ENCODE measurements at places on chromosomes 7 and 10. TPM values are rescaled to one million over a fixed set of nuclear protein-coding genes. Genes with fewer than 3 reads are reported as not detected.

DNA sequence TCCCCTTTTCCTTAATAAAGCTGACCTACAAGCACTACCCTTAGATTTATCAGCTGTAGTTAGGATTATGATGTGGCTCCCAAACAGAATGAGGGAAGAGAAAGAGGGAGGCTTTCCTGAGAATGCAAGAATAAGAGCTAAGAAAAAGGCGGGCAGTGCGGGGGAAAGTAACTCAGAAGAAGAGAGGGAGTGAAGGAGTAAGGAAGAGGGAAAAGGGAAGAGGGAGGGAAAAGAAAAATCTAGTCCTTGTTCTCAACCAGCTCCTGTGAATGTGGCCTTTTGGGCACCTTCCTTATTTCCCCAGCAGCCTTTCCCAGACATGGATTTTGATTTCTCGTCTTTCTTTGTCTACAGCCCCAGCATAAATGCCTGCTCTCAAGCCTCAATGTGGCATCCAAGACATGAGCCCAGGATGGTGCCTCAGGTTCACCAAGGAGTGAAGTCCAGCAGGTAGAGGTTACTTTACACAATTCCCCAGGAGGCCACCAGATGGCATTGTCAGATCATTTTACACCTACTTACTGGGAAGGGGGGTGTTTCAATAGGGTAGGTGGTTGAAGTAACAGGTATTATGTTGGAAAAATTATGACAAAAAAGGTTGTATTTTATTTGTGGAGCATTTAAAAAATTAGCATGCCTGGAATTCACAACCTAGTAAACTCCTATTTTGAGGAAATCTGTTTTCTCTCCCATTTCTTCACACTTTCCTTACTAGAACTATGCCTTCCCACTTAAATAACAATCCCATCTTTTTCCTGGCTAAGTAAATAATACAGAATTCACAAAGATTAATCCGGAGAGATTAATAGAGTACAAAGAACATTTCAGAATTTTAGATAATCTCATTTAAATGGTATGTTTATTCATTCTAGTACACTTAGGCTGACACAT lies 106.5 kb downstream of the HTR7 start:
- DNase-seq: peak; percentile 22

DNA sequence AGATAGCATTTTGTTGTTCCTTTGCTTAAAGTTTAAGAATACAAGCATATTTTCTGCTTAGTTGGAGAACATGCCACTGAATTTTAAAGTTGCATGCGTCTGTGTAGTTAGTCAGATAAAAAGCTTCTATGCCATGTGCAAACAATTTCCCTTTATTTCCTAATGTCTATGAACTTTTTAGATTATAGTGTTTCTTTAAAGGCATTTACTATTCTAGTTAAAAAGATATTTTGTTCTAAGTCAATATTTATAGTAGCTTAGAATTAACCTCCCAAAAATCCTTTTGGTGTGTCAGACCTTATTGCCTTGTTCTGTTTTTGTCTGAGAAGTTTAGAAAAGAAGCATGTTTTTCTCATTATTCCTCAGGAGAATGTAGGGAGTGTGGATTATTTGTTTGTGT lies 99.0 kb upstream of the GATA3 start:
- no peak for DNase-seq

The PDGFA gene
- total RNA-seq: 2.1 TPM

DNA sequence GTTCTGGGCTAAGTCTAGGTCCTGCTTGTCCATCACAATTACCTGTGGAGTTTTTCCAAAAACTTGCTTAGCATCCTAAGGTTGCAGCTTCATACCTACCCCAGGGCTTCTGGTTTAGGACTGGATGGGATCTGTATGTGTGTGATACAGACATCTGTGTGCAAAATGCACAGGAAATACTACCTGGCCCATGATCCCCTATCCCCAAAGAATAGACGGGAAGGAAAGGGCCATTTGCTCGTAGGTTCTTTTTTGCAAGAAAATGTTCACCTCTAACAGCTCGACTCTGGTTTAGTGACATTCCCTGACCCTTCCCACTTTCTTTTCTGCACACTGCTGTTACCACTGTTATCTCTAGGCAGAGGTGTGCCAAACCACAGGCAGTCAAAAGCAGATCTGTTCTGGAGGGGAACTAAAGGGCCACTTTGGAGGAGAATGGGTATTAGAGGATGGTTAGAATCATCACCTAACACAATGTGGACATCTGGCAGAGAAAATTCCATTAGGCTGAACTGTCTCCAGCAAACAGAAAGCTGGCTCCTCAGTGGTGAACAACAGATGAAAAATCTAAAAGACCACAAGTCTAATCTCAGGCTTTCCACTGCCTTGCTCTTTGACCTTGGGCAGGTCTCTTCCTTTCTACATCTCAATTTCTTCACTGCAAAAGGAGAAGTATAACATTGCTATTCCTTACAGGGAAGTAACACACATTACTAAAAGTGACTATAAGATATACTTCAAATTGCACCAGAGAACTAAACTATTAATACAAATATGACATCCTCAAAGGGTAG lies 107.4 kb downstream of the UBE2H start:
- DNase-seq: no peak

The TMEM225B gene
- 1.3 TPM for total RNA-seq

DNA sequence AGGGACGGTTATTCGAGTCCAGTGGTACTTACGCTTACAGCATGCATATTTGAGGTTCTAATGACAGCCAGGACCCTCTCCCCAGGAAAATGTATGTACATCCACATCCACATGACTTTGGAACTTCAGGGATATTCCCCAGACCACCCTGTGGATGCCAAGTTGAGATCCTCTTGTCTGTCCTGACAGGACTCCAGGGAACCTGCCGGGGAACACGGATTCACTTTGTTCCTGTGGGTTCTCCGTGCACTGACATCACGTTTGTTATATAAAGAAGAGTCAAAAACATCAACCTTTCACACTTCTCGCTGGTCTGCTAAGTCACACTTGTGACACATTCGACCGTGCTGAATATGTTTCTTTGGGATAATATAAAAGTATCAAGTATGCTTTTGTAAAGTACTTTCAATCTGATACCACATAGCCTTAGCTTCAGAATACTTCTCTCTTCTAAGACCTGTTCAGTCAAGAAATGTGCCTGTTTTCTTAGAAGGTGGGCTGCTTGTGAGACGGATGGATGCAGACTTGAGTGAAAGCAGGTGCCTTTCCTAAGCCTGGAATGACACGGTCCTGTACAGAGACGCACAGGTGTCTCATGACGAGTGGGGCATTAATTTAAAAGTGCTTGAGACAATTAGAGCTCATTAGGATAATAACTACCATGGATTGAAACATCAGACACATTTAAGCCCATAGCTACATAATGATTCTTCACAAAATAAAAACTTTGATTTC lies 38.7 kb downstream of the CALML5 start:
- DNase-seq: no peak

DNA sequence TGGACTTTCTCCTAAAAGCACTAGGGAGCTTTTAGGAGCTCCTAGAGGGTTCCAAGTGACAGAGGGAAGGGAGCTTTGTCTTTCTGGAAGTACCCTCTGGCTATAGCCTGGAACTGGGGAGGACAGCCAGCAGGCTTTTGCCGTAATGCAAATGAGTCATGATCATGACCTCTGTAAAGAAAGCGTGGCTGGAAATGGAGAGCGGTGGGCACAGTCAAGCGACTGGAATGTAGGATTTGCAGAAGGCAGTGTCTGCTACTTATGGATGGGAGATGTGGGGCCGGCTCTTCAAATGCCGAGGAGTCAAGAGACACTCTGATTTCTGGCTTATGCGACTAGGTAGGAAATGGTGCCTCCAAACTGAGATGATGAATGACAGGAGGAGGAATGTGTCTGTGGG lies 34.6 kb upstream of the PLPP4 start:
- DNase-seq: no peak

GRCh38 chr10:44674536-44675386 lies 236.4 kb upstream of the TMEM72 start:
- no peak for DNase-seq

The PRLHR gene
- not detected for total RNA-seq

The LIPM gene
- total RNA-seq: not detected

GRCh38 chr10:101120884-101121653 lies 10.0 kb upstream of the TLX1 start:
- DNase-seq: no peak

DNA sequence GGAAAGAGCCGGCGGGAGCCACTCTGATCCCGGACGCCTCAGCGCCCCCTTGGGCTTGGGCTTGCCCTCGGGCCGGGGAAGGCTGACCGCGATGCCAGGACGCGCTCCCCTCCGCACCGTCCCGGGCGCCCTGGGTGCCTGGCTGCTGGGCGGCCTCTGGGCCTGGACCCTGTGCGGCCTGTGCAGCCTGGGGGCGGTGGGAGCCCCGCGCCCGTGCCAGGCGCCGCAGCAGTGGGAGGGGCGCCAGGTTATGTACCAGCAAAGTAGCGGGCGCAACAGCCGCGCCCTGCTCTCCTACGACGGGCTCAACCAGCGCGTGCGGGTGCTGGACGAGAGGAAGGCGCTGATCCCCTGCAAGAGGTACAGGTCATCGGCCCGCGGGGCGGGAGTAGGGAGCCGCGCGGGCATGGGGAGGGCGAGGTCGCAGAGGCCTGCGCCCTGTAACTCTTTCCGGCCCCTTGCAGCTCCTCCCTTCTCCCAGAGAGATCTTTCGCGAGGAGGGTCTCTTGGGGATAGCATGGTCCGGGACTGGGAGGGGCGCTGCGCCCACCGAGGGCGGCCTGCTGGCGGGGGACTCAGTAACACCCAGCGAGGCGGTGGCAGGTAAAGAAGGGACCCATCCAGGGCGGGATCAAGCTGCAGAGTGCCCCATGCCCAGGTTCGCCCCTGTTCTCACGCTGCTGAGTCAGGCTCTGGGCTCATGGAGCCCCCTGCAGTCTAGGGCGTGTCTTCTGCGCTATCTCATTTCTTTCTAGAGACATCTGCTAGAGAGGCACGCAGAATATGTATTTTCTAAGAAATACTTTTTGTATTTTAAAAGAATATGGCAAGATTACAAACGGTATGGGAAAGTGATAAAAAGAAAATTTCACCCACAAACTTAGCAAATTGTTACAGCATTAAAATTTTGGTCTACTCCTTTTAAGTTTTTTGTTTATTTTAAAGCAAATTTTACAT lies 687 bp downstream of the EPDR1 start:
- DNase-seq: peak; percentile 77

DNA sequence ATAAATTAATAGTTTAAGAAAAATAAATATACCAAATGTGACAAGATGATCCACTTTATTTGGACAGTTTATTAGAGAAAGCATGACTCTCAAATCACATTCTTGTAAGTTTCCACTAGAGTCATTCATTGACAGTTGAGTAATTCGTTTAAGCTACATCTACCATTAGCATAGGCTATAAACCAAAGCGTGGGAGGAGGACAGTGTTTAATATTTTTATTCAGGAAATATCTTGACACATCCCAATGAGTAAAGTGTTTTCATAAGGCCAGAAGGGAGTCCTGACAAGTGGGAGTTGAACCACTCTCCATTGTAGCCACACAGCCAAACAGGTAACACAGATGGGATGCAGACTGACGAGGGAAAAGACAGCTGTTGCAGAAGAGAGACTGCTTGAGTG lies 386.5 kb upstream of the SEMA3D start:
- peak; percentile 10 for DNase-seq
